ENCODE measurements at places on chromosomes 2 and 18.

DNA sequence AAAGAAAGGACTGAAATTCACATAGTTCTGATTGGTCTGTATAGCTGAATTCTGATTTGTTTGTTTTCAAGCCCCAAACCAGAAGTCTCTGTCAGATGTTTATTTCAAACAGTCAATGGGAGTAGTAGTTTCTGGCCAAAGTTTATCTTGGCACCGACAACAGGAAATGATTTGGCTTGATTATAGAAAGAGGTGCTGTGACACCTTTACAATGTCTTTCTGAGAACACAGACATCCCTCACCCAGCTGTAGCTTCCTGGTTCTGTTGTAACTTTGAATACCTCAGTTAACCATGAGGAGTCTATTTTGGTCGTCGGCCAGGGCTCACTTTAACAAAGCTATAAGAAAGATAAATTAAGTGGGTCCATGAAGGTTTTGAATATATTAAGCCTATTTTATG, 545.0 kb upstream of the ZNF804A start:
- no peak for DNase-seq

DNA sequence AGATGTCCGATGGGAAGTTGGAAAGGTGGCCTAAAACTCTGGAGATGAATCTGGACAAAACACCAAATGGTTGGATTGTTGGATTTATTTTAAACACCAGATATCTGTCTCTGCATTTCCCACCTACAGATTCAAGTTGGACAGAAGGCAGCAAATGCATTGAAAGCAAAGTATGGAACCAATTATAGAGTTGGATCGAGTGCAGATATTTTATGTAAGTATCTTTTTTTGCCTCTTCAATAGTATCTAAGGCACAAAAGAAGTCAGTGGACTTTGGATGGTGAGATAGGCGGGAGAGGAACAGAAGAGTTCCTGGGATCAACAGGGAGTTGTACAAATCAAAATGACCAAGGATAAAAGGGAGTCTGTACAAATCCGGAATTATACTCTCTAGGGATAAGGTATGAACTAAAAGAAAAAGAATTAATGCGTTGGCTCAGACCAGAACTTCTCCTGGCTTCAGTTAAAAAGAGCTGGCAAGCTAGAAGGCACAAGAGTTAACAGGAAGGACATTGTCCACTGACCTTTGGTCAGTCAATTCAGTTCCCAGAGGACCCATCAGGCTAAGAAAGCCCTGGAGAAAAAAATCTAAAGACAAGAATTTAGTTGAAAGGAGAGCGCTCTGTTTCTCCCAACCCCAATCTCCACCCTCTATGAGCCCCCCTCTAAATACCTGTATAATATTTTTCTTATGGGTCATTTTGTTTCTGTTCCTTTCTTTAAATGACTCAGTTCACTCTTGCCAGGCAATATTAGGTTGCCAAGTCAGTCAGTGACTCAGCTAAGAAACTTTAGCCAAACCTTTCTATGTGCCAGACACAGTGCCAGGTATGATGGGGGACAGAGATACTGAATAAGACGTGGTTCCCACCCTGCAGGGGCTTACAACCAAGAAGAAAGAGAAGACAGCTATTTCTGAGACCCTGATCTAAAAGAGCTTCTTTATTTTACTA, 29.1 kb downstream of the CPO start:
- DNase-seq: no peak

DNA sequence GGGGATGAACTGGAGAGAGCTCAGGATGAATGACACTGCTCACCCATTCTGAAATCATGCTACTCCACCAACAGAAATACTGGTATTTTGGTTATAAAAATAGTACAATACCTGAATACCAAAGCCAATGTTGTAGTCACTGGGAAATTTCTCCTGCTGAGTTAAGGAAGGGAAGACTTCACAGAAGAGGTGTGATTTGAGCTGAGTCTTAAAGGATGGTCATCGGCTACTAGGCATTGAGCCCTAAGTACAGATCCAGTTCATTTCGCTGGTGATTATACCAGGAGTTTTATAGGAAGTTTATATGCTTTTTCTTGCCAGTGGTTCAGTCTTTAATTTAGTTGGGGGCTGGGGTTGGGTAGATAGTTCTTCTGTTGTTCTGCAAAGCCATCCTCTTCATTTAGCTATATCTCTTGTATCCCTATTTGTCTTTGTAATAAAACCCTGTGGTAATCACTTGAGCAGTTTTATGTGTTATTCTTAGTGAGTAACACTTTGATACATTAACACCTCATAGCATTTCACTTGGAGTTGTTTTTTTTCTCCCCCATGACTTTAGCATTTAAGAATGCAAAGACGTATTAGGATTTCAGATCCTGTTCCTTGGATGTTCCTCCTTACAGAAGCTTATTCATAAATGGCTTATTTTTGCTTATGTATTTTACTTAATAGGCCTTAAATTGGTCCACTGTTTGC, 239.9 kb upstream of the FOSL2 start:
- no peak for DNase-seq

DNA sequence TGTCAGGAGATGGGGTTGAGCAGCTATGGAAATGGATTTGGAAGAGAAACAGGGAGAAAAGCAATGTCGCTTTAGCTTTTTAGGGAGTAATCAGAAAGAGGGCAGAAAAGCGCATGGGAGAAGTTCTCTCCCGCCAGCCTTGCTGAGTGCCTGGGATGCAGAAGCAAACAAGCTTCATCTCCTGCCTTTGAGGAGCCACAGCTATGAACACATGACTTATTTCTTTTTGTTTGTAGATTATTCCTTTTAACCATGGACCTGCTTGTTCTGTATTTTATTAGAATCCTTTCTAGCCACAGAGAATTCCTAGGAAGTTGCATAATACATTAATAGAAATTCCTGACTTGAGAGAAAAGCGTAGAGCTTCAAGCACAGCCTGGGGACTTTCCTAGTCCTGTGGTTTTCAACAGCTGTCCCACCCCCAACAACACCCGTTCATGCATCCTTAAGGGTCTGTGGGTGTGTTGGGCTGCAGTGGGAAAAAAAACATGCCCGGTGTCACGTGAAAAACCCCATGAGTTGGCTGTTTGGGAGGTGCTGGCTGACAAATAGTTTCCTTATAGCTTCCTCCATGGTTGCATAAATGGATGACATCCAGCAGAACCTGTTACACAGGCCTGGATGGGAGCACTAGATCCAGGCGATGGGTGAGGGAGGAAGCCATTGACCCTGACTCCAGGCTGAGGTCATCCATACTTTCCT, 14.9 kb downstream of the SLC9A4 start:
- no peak for DNase-seq

- DNase-seq: no peak
Observed at GRCh38 chr2:170139276-170139967, 38.5 kb upstream of the MYO3B start.

DNA sequence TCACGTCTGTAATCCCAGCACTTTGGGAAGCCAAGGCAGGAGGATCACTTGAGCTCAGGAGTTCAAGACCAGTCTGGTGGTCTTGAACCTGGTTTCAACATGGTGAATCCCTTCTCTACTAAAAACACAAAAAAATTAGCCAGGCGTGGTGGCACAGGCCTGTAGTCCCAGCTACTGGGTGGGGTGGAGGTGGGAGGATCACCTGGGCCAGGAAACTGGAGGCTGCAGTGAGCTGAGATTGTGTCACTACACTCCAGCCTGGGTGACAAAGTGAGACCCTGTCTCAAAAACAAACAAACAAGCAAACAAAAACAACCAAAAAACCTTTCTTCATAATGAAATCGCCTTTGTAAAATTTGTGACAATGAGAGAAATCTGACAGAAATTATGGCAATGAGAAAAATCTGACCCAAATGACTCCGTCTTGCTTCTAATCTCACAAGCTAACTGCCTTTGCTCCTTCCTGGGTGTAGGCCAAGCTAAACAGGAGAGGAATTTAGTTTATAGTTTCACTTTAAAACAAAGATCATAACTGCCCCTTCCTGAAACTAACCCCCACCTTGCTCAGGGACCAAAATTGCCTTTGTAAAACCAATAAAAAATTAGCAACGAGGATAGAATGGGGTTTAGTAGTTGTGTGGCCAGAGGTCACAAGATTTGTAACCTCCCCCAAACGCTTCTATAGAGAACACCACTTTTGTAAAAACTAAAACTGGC, 60.7 kb upstream of the KIF5C start:
- DNase-seq: no peak

- DNase-seq: no peak
Observed at GRCh38 chr2:1627628-1628381, 116.5 kb downstream of the PXDN start.

GRCh38 chr2:39620067-39620466, 45.6 kb upstream of the TMEM178A start:
- no peak for DNase-seq

DNA sequence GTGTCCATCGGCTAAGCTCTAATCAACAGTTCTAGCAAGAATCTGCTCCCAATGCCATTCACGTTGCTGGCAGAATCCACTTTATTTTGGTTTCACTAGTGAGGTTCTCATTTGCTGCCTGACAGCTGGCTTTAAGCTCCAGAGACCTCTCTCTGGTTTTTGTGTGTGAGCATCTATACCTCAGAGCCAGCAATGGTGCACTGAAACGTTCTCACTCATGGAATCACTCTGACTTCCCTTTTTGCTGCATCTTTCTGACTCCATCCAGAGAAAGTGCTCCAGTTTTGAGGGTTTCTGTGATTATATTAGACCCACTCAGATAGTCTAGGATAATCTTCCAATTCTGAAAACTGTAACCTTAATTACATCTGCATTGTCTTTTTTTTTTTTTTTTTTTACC, 596.6 kb downstream of the RNF144A start:
- no peak for DNase-seq

DNA sequence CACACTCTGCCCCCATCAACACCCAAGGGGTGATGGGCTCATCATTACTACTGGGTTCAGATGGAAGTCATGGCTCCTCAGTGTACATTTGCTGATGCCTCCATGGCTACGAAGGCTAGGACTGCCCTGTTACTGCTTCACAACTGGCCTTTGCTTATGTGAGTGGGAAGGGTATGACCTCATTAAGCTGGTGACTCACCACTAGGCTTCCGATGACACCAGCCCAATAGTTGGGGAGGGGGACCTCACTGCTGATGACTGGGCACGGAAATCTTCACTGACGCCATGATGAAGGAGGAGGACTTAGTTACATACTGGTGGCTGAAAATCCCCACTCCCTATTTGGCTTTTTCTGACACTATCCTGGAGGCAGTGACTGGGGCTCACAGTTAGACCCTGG, 263.2 kb downstream of the CMPK2 start:
- DNase-seq: no peak

- no peak for DNase-seq
Observed at GRCh38 chr18:58863539-58864145, 1.0 kb upstream of the ZNF532 start.

- DNase-seq: no peak
Observed at GRCh38 chr2:100161945-100162620, 19.7 kb upstream of the AFF3 start.

GRCh38 chr2:30208453-30208852, 22.9 kb upstream of the LBH start:
- DNase-seq: no peak

DNA sequence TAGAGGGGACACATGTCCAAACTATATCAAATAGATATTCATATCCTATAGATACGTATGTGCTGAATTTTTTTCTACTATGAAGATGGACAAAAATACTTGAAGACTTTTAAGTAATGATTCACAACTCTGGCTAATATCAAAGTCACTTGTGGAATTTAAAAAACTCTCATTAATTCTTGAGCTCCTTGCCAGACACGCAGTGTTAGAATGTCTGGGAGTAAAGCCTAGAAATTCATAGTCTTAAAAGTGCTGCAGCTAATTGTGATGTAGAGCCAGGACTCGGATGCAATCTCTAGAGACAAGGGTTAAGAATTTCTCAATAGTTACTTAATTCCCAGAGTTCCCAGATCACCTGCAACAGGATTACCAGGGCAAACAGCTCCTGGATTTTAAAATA, 107.4 kb downstream of the ARL6IP6 start:
- DNase-seq: no peak

DNA sequence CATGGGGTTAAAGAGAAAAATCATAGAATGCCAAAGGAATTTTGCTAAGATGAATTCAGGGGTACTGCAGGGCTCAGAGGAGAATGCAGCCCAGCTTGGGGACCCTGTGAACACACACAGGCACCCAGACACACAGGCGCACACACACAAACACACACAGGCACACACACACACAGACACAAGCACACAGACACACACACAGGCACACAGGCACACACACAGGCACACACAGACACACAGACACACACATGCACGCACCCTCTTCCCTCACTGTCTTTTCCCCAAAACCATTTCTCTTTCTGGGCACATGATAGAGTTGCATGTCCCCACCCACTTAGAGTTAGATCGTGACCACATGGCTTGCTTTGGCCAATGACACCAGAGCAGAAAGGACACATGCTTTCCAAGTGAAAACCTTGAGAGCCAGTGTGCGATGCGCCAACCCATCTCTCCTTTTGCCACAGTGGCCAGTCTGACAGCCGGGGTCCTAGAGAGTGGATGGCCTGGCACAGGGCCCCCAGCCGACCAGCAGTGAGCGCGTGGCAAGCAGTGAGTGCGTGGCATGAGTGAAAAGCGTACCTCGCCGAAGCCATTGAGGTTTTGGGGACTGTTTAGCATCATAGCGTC, 163.3 kb downstream of the KLHL29 start:
- no peak for DNase-seq

DNA sequence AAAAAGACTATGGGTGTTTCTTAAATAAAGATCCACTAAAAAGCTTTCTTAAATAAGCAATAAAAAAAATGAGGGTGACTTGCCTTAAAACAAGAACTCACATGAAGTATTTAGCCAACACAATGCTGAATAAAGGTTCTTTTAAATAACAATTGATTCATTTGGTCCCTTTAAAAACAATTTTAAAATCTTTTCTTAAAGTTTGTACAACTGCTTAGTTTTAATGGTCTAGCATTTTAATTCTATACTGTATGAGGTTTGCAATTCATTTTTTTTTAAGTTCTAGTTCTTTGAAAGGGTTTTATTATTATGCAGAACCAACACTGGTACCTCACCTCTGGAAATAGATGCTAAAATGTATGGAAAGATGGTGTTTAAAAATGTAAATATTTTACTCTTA, 1017.5 kb downstream of the LRP1B start:
- DNase-seq: no peak

DNA sequence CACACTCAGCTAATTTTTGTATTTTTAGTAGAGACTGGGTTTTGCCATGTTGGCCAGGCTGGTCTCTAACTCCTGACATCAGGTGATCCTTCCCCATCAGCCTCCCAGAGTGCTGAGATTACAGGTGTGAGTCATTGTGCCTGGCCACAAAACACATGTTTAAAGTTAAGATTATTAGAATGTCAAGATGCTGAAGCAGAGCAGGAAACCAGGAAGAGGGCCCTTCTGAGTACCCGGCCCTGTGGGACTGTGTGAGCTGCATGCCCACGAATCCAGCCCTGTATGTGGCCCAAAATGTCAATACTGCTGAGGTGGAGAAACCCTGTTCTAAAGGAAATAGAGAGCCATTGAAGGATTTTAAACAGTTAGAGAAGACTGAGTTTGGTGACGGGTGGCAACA, 31.0 kb upstream of the REV1 start:
- no peak for DNase-seq

GRCh38 chr2:149192427-149192826, 138.0 kb upstream of the LYPD6 start:
- DNase-seq: no peak

Measured in cortex of kidney (tissue), 1 donor.